ENCODE measurements at places on chromosomes 3 and 15.

- DNase-seq, result no peak
Measured at GRCh38 chr3:55959471-55960080, 472.5 kb upstream of the WNT5A start.

GRCh38 chr3:64414043-64414442, 188.8 kb upstream of the PRICKLE2 start:
- no peak for DNase-seq

- DNase-seq, result peak; percentile 99
Measured at GRCh38 chr3:129439817-129440617, at the start of the genes IFT122 and MBD4. IFT122 (plus strand) TSS chr3:129440224; CDS start chr3:129440331, 107 bp downstream. MBD4 (minus strand) TSS chr3:129439948; CDS start chr3:129439833, 115 bp downstream.

- no peak for DNase-seq
Measured at GRCh38 chr15:98715890-98716443, 67.6 kb downstream of the IGF1R start.

- DNase-seq, result no peak
Measured at GRCh38 chr15:100909565-100909964, 9.6 kb upstream of the LRRK1 start.

DNA sequence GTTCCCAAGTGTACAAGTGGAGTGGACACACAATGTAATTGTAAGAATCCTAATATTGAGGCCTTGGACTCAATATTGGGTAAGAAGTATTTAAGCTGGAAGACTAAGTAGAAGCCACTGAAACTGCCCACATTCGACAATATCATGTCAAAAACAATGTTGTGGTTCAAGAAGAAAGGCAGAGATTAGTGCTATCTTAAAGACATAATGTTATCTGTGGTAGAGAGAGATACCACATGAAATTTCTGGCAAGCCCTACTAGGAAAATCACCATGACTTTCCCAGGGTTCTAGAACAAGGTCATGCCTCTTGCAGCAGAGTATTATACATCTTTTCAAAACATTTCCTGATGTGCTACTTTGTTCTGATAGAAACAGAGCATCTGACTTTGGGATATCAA, 192.6 kb downstream of the RAP2B start:
- no peak for DNase-seq

GRCh38 chr15:100531823-100532327, 3.1 kb upstream of the CERS3 start:
- no peak for DNase-seq

GRCh38 chr15:89623165-89623564, 32.1 kb downstream of the KIF7 start:
- DNase-seq, result no peak

GRCh38 chr3:49793486-49794085, 6.1 kb downstream of the CDHR4 start:
- no peak for DNase-seq

- no peak for DNase-seq
Measured at GRCh38 chr3:135454890-135455289, 510.6 kb upstream of the PPP2R3A start.

- DNase-seq, result no peak
Measured at GRCh38 chr15:87826119-87826747, 430.3 kb downstream of the NTRK3 start.

DNA sequence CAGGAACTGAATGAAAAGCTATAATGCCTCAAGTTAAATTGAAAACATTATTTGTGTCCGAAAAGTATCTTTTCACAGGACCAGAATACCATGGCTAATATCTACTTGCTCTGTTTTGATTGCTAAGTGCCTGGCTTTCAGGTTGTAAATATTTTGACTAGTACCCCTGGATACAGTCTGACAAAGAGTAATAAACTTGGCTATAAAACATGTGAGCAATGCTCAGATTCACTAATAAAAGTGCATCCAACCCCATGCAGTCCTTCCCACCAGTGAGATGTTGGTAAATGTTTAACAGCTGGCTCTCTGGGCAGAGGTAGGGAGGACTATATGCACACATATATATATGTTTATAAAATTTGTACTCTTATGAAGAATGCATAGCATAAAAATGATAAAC, 281.8 kb upstream of the TGFBR2 start:
- DNase-seq, result no peak

DNA sequence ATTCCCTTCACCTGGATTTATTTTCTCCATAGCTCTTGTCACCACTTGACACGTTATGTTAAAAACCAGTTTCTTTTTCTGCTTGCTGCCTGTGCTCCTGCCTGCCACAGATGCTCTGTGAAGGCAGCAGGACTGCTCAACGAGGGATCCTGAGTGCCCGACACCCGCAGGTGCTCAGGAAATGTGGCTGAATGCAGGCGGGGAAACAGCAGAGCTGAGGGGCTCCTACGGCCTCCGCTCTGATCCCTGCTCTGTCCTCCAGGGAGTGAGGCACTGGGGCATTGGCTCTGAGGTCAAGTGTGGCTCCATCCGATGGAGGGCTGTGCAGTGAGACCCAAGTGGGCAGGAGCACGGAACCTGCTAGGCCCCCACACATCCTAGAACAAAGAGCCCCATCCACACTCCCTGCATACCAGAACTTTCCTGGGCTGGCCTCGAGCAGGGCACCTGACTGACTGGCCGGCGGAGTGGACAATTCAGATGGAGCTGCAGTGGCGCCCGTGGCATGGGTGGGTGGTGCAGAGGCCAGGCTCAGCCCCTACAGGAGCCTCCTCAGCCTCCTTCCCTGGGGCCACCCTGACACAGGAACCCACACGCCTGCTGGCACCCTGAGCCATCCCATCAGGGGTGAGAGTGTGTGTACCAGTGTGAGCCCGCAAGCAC, 27.9 kb downstream of the IQSEC1 start:
- no peak for DNase-seq

GRCh38 chr3:140943781-140944552, 2.3 kb downstream of the SLC25A36 start:
- DNase-seq, result no peak

DNA sequence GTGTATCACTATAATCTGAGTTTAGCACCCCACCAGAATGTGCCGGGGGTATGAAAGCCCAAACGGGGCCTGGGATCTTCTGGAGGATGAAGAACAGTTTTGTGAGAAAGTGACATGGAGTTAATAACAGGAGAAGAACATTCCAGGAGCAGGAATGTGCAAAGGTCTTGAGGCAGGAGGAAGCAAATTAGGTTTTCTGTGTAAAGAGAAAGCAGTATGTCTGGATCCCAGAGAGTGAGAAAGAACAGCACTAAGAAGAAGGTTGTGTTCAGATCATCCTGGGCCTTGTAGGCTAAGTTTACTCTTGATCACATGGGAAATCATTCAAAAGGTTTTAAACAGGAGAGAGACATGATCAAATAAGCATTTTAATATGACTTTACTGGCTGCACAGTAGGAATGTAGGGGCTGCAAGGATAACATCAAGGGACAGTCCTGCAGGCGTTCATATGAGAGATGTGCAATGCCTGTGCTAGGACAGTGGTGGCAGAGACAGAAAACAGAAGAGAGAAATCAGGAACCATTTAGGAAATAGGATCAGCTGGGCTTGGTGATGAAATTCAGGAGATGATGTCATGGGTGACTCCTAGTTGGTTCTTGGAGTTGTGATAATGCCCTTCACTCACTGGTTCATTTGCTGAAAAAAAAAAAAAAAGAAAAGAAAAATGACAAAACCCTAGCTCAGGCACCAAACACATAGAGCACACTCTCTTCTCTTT, 113.5 kb downstream of the TNIK start:
- DNase-seq, result no peak

GRCh38 chr3:129988429-129988828, 13.9 kb downstream of the TRH start:
- no peak for DNase-seq

DNA sequence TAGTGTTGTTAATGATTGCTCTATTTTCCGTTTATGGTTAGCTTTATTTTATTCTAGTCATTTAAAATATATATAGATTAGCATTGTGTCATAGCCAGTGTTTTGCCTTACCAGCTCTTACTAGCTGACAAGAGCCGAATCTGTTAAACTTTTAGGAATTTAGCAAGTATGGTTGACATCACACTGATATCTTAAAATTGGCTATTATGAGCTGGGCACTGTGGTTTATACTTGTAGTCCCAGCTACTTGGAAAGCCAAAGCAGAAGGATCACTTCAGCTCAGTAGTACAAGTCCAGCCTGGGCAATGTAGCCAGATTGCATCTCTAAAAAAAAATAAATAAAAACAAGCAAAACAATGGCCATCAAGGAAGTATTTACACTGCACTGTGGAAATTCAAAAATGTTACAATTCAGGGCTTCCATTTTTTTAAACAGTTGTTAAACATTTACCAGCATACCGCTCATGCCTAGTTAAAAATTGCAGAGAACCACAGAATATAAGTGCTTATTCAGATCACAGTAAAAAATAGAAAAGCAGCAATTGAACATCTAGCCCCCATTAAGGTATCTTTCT, 208.4 kb upstream of the CGNL1 start:
- DNase-seq, result no peak

GRCh38 chr3:187651282-187651681, 18.9 kb downstream of the SST start:
- no peak for DNase-seq

DNA sequence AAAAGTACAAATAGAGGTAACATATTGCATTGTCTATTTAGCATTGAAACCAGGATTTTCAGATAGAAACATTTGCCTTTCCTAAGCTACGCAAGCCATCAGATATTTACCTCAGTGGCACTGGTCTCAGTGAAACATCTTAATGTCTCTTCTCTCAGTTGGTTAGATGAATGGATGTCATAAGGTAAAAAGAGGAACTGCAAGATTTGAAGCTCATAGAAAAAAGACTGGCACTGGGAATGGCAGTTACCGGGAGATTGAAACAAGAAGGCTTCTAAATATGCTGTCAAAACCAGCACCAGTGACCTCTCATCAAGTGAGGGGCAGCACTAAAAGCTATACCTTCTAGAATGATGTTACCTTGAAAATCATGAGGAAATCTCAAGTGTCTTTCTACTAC, 486.4 kb downstream of the FHIT start:
- DNase-seq, result no peak

GRCh38 chr3:120864541-120864940, 43.5 kb upstream of the STXBP5L start:
- no peak for DNase-seq

Data from activated T-cell treated with anti-CD3 and anti-CD28 coated beads, Interleukin-2, amount 50 U/mL, for 72 hours (primary cell).